ENCODE measurements at places on chromosomes 6 and 20.

- DNase-seq: no peak
These were observed 1034.9 kb downstream of the EYS start for GRCh38 chr6:64672131-64672530.

GRCh38 chr20:57251949-57252348 lies 14.5 kb downstream of the BMP7 start:
- no peak for DNase-seq

- no peak for DNase-seq
These were observed 3.8 kb upstream of the WFDC12 start for GRCh38 chr20:45128099-45128498.

DNA sequence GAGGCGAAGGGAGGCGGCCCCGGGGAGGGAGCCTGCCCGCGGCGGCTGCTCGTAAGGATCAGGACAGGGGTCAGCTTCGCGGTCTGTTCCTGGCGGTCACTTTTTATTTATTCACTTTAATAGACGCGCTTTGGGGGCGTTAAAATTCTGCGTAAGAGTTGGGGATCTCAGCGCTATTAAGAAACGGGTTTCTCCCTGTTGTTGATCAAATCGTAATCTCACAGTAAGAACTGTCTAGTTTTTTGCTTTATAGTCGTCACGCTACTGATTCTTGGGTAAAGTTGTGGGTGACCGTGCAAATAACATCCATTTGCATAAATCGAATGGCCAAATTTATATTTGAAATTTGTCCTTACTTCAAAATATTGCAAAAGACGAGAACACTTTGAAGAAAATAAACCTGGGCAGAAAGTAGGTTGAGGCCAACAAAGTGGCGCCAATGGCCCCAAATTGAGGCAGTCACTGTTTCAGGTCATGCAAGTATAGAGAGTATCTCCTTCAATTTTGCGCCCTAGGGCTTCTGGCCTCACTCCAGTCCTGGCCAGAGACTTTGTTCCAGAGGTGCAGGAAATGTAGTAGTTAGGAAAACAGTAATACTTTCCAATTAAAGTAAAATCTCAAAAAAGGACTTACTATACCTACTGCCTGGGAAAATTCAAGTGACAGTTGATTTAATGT lies 963 bp upstream of the RMND1 start:
- DNase-seq: no peak

- no peak for DNase-seq
These were observed 24.4 kb upstream of the TMEM217 start for GRCh38 chr6:37282371-37282770.

DNA sequence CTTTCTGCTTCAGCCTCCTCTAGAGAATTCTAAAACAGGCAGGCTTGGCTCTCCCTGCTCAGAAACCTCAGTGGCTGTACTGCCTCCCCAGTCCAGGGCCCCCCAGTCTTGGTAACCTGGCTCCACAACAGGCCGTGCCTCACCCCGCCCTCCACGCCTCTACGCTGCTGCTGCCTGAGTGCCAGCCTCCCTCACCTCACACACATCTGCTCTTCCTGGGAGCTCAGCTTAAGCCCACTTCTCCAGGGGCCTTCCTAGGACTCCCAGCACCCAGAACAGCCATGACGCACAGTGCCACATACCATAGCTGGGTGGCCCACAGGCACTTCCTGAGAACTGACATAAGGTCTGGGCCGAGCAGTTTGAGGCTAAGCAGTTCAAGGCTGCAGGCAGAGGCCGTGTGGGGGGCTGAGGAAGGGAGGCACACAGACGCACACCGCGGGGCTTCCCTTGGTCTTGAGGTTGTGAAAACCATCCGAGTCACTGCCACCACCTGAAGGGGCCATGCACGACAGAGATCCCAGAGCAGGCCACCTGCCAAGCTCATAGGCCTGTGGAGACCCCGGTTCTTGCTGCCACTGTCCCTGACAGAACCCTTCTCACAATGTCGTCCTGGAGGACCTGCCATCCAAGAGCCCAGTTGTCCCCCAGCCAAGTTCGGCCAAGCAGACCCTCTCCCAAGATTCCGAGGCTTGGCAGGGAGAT lies 42.6 kb downstream of the DSTN start:
- DNase-seq: peak; percentile 73

DNA sequence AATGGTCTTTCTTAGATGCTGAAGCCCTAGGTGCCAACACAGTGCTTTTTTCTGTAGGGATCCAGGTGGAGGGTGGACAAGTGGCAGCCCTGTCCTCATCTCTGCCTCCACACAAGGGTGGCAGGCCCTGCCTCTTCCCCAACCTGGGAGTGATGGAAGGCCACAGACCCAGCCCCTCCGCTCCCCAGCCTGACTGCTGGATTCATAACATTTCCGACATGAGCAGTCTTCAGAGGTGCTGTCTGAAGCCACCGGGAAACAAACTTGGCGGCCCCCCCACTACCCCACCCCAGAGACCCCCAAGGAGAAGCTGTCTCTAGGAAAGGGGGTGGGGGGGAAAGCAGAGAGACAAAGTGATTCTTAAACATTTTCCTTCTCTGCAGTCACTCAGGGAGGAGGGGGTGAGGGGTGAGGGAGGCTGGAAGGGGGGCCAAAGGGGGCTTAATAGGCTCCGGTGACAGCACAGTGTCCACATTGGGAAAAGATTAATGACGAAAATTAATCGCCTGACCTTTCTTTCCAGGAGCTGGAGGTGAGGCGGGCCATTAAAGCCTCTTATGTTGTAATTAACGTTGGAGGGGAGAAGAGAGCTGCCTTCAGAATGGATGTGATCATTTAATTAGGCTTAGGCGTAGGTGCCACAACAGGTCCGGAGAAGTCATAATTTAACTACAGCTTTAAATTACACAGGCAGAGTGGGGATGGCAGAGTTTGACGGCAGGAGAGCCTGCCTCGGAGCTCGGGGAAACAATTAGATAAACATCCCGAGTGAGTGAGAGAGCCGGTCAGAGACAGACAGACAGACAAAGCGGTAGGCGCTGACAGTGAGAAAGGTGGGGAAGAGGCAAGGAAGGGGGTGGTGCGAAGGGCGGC lies 76.8 kb upstream of the FOXP4 start:
- DNase-seq: no peak

All from T-cell (primary cell).